ENCODE measurements at places on chromosomes 1 and 21.

- DNase-seq, result no peak
Measured at GRCh38 chr1:101653482-101653946, 343.2 kb downstream of the OLFM3 start.

DNA sequence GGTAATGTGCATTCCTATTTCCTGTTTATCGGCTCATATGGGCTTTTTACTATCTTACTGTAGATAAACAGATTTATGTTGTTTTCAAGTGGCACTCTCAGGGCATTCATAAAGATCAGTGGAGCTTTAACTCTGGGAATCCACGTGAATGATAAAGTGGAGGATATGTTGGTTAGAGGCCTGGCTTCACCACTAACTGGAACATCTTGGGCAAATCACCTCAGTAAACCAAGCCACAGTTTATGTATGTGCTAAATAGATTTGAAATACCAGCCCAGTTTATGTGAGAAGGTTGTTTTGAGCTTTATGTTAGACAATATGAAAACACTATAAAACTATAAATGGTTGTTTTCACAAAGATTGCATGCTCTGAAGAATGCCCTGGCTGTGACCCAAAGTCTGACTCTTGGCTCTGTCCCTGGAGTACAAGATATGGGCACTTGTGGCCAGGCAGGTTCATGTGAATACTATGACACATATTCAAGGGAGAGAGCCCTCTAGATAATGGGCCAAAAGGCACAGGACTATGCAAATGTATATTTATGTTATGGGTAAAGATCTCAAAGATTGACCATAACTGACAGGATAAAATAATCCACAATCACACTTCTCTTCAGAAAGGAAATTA is 36.7 kb downstream of the FAM163A start:
- no peak for DNase-seq

- DNase-seq, result no peak
Measured at GRCh38 chr1:228882041-228882770, 146.9 kb downstream of the RHOU start.

DNA sequence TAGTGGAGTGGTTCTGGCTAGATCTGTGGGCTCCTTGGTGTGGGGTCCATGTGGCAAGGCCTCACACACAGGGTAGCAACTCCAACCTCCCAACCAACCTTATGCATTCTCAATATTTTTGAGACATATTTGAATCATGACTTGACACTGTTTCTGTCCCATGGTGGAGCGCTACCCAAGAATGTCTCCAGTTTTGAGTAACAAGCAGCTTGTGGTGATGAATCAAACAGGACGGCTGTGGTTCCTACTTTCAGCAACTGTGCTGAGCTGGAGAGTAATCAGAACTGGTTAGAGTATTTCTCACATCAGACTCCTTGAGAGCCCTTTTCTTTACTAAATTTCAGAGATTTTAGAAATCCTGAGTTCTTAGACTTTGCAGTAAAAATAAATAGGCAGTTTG is 3.1 kb downstream of the LCE3D start:
- DNase-seq, result no peak

- DNase-seq, result no peak
Measured at GRCh38 chr1:165854101-165854845, 26.9 kb downstream of the UCK2 start.
